ENCODE measurements at places on chromosomes 12 and 14.

- DNase-seq = no peak
Measured at GRCh38 chr12:104133321-104133720, 4.7 kb downstream of the NFYB start.

DNA sequence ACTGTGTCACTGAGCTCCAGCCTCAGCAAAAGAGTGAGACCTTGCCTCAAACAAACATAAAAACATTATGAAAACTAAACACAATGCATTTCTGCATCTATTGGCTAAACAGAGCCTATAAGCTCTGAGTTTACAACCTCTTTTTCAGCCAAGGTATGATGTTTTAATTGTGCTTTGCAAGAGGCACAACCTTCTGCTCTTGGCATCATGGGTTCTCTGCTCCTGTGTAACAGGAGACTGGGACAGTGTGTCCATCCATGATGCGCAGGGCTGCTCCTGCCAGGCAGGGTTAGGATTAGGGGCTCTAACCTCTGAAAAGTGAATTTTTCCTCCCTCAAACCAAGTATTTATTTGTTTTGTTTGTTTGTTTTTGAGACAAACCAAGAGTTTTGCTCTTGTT, 5.0 kb upstream of the NFKBIA start:
- no peak for DNase-seq

DNA sequence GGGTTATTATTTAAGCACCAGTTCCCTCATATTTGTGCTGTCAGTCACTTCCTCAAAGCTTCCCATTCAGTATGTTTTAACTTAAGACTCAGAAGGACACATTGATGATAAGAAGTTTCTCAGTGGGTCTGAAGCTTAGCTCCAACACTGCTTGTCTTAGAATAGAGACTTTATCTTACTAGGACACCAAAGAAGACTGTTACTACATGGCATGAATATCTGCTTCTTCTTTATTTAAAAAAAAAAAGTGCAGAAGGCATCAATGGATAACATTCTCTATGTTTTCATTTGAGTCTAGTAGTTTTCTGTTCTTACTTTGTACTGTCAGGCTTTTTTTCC, 404.2 kb downstream of the DAD1 start:
- DNase-seq = no peak

GRCh38 chr14:103521951-103522563, 573 bp downstream of the CKB start:
- no peak for DNase-seq

GRCh38 chr12:121933522-121934308, 15.3 kb downstream of the CFAP251 start:
- DNase-seq = no peak
